ENCODE measurements at places on chromosomes 6 and 20.
A peak's percentile ranks its signal among the peaks of the same experiment; 100 is the strongest.

DNA sequence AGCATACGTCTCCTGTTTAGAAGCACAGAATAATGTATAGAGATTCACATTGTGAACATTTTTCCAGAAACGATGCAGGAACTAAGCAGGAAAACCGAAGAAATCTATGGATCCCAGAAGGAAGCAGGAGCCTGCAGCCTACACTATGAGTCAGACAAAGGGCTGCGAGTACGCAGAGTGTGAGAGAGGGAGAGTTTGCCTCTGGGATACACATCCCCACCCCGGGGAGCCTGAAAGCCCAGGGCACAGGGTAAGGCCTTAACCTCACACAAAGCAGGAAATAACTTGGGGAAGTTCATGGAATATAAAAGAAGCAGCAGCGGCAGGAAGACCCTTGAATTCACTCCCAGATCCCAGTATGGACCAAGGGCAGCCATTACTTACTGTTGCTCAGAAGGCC is 842.1 kb upstream of the MANEA start:
- no peak for DNase-seq

DNA sequence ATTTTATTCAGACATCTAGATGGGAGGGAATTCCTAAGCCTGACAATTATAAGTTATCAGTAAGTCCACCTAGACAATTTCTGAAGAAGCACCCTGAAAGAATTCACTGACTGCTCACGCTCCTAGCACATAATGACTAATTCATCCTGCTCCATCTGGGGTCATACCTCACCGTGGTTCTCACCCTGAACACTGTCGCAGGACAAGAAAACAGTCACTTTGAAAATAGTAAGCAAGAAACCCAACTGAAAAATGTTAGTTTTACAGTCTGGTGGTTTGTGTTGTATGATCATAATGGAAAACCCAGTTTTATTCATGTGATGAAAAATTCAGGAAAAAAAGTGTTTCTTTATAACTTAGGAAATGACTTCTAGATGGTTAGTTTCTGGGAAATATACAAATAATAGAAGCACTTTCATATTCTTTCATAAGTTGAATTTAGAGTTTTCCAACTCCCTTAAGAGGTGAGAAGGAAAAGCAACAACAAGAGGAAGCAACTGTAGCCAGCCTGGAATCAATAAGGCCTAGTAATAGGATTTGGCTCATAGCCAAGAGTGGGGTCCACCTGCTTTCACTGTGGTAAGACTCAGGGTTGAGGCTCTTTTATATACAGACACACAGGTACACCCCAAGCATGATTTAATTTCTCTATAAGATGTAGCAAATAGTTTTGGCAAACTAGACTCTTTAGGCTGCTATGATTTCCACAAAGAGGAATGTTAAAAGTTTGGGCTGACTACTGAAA is 94.1 kb downstream of the HIVEP2 start:
- DNase-seq, result peak; percentile 96

GRCh38 chr6:106556368-106556960 is 72.8 kb downstream of the RTN4IP1 start:
- peak; percentile 17 for DNase-seq

- DNase-seq, result no peak
Observed at GRCh38 chr20:1831606-1832005, 63.6 kb upstream of the SIRPA start.

DNA sequence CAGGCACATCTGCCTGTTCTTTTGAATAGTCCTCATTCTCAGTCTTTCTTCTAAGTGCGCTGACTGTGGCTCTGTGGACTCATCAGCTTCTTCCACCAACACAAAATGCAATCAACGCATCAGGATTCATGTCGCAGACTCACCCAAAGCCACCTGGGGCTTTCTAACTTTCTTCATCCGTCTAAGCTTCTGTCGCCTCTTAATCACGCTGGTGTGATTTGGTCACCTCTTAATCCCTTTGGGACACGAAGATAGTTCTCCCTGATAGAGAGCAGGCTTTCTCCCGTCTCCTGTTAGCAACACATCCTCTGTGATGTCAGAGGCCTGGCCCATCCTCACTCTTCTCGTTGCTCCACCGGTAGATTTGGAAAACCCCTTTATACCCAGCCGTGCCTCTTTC is 78.0 kb upstream of the FOXQ1 start:
- DNase-seq, result peak; percentile 58
